ENCODE measurements at places on chromosomes 2 and 18. TPM values are rescaled to one million over a fixed set of nuclear protein-coding genes. Genes with fewer than 3 reads are reported as not detected.

The UGT1A10 gene
- not detected for total RNA-seq

The SP5 gene
- not detected for total RNA-seq

The TUBB8B gene
- not detected for total RNA-seq

The TSPYL6 gene
- total RNA-seq: not detected

The HOXD3 gene
- 11.2 TPM for total RNA-seq

The VPS4B gene
- 47.9 TPM for total RNA-seq

The XRCC5 gene
- 418 TPM for total RNA-seq

The TRIM54 gene
- total RNA-seq: not detected

The GMCL1 gene
- 16.0 TPM for total RNA-seq

The HOXD13 gene
- total RNA-seq: not detected

The UGT1A3 gene
- not detected for total RNA-seq
